ENCODE measurements at places on chromosomes 13 and 19. TPM values are rescaled to one million over a fixed set of nuclear protein-coding genes. Genes with fewer than 3 reads are reported as not detected.

The ZNF726 gene
- 6.4 TPM for total RNA-seq

The WDR88 gene
- not detected for total RNA-seq

The ZNF582 gene
- 5.0 TPM for total RNA-seq

The ZNF566 gene
- total RNA-seq, result 13.0 TPM

The CAPS gene
- total RNA-seq, result 82.1 TPM

The TMEM150B gene
- 3.6 TPM for total RNA-seq

The ZNF865 gene
- total RNA-seq, result 17.4 TPM

The MYO1F gene
- total RNA-seq, result 35.8 TPM

The GRK1 gene
- total RNA-seq, result not detected

The OR7C1 gene
- 0.19 TPM for total RNA-seq

The ZNF17 gene
- total RNA-seq, result 17.7 TPM

The CGB1 gene
- total RNA-seq, result not detected

The PGLYRP1 gene
- total RNA-seq, result not detected

The MBD3L2 gene
- total RNA-seq, result not detected

The P2RY11 gene
- total RNA-seq, result 17.3 TPM

The SLAIN1 gene
- 12.4 TPM for total RNA-seq

The CYP4F8 gene
- total RNA-seq, result not detected

The F2RL3 gene
- 3.2 TPM for total RNA-seq

The FPR3 gene
- total RNA-seq, result 8.5 TPM

The DAND5 gene
- not detected for total RNA-seq

The FXYD1 gene
- total RNA-seq, result 31.8 TPM

The HPN gene
- 134 TPM for total RNA-seq

The IGFL3 gene
- not detected for total RNA-seq

The A1BG gene
- 10.9 TPM for total RNA-seq

The PSG4 gene
- 0.35 TPM for total RNA-seq

The CGB8 gene
- total RNA-seq, result not detected

The SH2D3A gene
- 35.4 TPM for total RNA-seq

The PTPRH gene
- total RNA-seq, result 2.8 TPM

The ZNF433 gene
- total RNA-seq, result 13.6 TPM

The CBARP gene
- 1.1 TPM for total RNA-seq

The ZIC5 gene
- not detected for total RNA-seq

The SIGLEC9 gene
- total RNA-seq, result 8.1 TPM

The NKG7 gene
- total RNA-seq, result 7.9 TPM

The SF3A2 gene
- total RNA-seq, result 64.1 TPM

The KLK5 gene
- total RNA-seq, result 0.88 TPM

The DHDH gene
- total RNA-seq, result 0.60 TPM
